Activated CD8-positive, alpha-beta T cell treated with anti-CD3 and anti-CD28 coated beads, Interleukin-2, amount 10 ng/mL, durations not matched to agents 7 days and 5 days (primary cell): ENCODE measurements at places on chromosomes 7 and 10.

- DNase-seq: no peak
These were observed 17.3 kb downstream of the CYP2W1 start for GRCh38 chr7:999941-1000935.

DNA sequence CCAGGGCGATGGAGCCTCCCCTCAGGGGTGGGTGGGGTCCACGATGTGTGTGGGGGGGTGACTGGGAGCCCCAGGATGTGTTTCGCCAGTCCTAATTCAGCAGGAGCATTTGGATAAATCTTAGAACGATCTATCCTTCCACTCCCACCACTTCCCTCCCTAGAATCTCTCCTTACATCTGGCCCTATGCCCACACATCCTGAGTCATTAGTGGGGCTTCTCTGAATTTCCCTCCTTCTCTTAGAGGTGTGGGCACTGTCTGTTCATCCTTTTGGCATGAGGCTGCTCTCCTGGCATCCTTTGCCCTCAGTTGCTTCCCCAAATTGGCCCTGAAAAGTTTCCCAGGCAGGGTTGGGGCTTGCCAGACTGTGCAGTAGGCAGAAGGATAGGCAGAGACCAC lies 1.6 kb downstream of the GHRHR start:
- DNase-seq: no peak

- no peak for DNase-seq
These were observed 193.8 kb upstream of the SHH start for GRCh38 chr7:156006024-156006423.

DNA sequence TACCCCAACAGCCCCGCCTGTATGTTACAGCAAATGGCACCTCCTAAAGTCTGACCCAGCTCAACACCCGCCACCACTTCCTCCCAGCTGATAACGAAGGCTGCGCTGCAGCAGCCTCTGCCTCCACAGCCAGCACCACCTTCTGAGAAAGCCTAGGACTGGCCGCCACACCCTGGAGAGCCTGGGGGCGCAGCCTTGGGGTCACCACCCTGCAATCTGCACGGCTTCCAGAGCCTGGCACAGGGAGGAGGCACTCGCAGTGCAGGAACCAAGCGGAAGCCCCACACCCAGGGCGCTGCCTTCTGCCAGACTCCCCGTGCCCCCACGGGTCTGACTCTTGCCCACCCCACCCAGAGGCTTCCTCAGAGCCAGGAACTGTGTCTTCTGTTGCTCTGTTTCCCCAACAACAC lies 112.5 kb downstream of the MAD1L1 start:
- peak; percentile 84 for DNase-seq

GRCh38 chr7:10075866-10076265 lies 897.8 kb upstream of the PHF14 start:
- DNase-seq: no peak

DNA sequence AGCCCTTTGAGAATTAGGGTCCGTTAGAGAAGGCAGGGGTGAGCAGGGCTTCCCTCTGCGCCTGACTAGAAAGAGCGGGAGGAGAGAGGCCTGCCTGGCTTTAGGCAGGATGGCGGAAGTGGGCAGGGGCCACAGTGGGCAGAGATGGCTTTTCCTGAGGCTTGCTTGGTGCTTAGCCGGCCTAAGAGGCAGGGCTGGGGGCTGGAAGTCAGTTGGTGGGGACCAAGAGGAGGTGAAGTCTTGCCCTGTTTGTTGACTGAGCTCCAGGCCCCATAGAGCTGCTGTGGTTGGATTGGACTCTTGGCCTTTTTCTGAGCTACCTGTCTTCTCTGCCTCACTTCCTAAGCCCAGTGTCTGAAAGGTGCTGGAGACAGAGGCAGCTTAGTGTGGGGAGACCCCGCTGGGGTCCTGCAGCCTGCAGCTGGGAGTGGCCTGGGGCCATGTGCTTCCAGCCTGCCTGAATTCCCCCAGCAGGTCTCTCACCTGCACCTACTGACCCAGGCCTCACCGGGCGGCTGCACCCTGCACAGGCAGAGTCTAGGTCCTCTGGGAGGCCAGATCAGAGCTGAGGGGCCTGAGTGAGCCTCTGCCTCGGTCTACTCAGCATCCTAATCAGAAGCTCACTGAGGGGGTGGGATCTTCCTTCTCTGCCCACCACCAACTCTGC lies 4.8 kb downstream of the FAM241B start:
- no peak for DNase-seq

- no peak for DNase-seq
These were observed 9.4 kb upstream of the KNDC1 start for GRCh38 chr10:133150656-133151055.

DNA sequence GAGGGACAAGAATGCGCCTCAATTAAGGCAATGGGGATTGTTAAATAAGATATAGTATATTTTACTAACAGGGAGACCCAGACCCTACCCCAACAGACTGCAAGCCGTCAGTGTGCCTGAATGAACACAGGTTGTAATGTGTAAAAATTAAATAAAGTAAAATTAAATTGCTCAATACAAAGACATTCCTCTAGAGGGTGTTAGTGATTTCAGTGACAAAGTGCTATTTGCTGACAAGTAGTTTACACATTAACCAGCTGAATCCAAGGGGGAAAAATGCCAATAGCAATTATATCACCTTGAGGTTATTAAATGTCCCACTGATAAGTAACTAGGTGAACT lies 110.5 kb downstream of the EBF3 start:
- DNase-seq: no peak

DNA sequence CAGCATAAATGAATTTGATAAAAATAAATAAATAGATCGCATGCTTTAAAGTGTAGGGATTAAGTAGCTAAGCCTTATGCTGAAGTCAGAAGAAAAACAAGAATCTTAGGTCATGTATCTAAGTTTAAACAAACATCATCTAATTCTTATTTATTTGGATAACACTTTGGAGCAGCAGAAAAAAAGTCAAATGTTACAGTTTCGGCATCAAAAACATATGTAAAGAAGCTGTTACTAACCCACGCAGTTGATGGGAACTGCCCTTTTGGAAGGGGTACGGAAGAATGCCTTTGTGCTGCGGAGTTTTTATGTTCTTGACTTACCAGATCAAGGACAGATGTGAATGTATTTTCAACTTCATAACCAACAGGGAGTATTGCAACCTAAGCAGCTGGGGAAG lies 37.3 kb upstream of the HABP2 start:
- DNase-seq: no peak

DNA sequence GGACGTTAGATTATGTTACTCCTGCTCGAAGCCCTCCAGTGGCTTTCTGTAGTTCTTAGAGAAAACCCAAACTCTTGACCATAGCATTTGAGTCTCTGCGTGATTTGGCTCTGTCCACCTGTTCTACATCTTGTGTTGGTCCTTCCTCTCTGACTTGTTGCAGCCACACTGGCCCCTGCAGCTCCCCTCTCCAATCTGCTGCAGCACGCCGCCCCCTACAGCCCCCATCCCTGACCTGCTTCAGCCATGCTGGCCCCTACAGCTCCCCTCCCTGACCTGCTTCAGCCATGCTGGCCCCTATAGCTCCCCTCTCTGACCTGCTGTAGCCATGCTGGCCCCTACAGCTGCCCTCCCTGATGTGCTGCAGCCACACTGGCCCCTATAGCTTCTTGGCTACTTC lies 29.2 kb downstream of the TRRAP start:
- DNase-seq: no peak

DNA sequence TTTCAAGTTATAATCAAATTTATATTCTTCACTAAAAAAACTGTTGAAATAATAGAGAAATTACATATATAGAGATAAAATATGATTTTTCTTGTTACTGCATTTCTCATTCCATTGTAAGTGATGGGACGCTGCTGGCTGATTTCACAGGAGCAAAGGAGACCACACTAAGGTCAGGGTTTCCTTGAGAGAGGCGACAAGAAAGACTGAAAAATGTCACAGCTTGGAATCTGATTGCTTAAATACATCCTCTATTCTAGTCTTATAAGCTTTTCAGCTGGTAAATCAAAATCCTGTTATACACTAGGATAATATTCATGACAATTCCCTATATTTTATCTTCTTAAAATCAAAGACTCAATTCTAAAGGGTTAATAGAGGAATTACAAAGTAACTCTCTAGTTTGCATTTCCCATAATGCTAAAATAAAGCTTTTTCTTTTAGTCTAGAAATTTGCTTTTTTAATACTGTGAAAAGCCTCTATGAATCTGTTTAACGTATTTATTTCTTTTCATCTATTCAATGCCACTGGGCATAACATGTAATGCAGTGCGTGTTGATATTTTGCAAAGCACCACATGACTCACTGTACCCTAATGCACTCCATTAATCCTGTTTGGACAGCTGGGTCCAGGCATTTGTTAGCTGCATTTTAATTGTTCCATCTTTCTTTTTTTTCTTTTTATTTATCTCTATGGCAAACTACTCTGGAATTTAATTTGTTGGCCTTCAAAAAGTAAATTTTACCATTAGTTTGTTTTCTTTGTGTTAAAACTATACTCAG lies 81.7 kb downstream of the RNF32 start:
- DNase-seq: no peak

DNA sequence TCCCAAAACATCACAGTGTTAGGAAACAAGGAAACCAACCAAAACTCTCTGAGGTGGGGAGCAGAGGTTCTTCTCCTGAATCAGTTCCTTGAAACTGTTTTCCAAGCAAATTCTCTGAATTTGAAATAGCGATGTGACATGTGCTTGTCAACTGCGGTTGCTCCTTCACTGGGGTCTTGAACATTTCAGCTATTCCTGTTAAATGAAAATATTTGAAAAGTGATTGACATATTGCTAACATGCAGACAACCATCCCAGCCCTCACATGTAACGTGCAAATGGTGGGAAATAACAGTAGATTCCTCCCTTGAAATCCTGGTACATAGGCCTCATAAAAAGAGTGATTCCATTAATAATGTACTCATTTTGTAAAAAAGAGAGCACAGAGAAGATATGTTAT lies 15.9 kb downstream of the MKI67 start:
- no peak for DNase-seq

- DNase-seq: no peak
These were observed 188.0 kb downstream of the TCERG1L start for GRCh38 chr10:131123496-131123895.

- no peak for DNase-seq
These were observed 230.3 kb downstream of the ARHGAP12 start for GRCh38 chr10:31698181-31698830.

DNA sequence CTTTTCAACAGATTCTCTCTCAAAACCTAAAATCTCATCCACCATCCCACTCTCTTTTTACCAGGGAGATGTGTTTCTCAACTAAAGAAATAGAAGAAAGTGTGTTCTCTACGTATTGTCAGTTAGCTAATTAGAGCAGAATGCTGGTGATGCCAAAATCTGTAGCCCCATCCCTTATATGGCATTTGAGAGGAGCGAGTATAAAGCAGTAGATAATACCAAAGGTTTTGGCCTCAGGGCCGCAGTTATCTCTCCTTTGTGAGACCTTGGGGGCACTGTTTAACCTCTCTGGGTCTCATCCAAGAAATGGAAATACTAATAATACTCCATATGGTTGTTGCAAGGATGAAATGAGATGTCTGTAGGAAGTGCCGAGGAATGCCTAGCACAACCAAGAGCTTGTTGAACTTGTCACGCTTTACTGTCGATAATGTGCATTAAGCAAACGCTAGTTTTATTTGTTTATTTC lies 456 bp upstream of the DLD start:
- DNase-seq: no peak

- DNase-seq: no peak
These were observed 1.1 kb downstream of the NKX1-2 start for GRCh38 chr10:124448696-124449169.
